ENCODE measurements at places on chromosomes 3 and 15.

GRCh38 chr3:143294188-143294587 is 174.6 kb downstream of the CHST2 start:
- DNase-seq = peak; percentile 77

GRCh38 chr15:38065721-38066345 is 131.4 kb downstream of the TMCO5A start:
- DNase-seq = peak; percentile 86

DNA sequence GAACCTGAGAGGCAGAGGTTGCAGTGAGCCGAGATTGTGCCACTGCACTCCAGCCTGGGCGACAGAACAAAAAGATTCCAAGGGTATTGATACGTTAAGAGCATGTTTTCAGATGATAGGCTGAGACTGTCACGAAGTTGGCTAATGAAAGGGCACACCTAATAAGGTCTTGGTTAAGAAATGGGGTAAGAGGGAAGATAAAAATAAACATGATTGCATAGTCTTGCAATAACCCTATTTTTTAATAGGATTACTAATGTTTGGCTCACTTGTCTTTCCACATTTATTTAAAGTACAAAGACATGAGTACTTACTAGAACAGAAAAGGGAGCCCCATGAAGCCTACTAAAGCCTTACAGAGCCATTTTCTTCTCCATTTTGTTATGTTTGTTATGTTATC is 109.0 kb downstream of the FRMD4B start:
- DNase-seq = peak; percentile 14

DNA sequence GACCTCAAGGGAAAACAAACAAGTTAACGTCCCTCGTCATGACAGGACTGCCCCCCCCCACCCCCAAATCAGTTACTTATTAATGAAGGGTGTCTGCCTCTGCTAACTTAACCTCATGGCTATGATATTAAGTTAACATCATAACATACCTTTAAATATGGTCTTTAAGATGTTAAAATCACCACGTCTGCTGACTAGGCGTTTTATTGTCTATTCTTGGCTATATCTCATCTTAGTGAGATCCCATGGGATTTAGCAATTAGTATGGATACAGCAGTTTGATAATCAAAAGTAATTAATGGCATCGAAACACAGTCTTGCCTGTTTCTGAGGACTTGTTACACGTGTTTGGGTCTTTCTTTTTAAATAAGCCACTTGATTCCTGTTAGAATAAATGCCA is 186.9 kb downstream of the FOXB1 start:
- no peak for DNase-seq

DNA sequence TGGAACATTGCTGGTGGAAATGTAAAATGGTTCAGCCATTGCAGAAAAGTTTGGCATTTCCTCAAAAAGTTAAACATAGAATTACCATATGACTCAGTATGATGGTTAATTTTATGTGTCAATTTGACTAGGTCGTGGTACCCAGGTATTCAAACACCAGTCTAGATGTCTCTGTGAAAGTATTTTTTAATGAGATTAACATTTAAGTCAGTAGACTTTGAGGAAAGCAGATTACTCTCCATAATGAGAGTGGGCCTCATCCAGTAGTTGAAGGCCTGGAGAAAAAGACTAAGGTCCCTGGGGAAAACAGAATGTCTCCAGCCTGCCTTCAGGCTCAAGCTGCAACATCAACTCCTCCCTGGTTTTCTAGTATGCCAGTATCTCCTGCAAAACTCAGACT is 42.3 kb upstream of the TMEM87A start:
- no peak for DNase-seq

DNA sequence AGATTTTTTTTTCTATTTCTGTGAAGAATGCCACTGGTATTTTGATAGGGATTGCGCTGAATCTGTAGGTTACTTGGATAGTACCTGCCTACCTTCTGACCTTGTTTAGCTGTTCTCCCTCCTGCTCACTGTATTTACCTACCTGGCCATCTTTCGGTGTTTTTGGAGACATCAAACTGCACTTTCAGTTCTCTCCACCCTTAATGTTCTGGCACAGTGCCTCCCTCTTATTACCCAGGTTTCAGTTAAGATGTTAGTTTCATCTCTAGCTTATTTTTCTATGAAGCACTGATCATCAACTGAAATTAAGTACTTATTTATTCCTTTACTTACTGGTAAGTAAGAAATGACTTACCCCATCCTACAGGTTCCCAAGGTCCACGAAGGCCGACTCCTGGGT is 74.4 kb upstream of the KLHL25 start:
- DNase-seq = no peak

DNA sequence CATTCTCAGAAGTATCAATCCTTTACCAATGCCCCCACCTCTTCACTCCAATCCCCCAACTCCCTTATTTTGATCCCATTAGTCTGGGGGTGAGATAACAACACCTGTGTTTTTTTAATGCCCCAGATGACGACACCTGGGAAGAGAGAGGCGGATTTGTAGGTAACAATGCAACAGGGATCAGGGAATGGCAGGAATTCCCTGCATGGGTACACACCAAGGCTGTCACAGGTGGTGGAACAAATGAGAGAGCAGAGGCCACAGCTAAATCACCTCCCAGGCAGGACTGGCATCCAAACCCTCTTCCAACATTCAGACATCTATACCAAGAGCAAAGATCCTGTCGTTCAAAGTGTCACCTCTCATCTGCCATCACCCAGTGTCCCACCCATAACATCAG is 319.2 kb upstream of the TRIM42 start:
- DNase-seq = no peak

DNA sequence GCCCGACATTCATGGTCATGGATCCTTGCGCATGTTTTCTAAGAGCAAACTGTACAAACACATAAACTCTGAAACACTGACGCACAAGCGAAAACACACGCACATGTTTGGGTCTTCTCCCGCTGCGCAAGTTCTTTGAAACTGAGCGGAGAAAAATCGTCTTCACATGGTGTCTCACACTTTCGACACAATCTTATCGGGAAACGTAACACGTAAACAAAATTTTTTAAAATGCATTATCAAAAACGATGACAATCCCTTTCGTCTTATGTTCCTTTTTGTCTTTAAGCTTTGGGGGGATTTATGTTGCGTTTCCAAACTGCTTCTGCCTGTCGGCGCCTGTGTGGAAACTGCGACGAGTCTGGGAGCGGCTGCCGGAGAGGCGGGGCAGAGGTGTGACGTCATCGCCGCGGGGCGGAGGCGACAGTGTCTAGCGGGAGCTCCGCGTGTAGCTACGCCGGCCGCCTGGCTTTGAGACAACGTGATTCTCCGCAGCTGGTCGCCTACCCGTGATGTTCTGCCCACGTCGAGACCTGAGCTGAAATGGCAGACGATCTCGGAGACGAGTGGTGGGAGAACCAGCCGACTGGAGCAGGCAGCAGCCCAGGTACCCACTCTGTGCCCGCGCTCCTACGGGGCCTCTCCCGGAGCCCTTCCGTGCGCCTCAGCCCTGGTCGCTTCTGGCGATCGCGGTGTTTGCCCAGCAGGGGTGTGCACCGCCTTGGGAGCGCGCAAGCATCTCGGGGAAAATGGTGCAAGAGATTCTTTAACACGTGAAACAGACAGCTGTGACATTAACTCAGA is at the start of gene CMSS1:
TSS of gene CMSS1 (plus strand) at position 426 of the 804 bp plus-strand sequence.
- DNase-seq = peak; percentile 93

DNA sequence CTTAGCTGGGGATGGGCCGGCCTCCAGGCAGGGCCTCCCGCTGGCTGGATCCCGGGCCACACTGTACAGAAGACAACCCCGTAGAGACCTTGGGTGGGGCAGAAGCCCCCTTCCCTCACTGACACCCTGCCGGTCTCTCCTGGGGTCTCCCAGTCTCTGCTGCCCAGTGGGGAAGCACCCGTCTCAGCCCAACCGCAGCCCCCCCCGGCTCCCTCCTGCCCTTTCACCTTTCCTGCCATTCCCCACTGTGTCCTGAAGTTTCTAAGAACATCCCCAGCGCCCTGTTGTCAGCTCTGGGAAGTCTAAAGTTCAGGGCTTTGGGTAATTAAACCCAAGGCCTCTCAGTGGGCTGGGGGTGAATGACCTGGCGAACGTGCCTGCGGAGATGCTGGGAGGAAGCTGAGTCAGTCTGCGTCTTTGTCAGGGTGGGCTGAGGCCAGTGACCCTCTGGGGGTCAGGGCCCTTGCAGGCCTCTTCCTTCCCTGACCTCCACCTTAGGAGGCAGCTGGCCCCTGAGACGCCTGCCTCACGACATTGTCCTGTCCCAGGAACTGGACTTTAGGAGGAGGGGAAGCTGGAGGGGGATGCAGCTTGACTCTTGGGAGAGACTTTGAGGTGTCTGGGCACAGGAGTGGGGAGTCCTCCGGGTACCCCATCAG is 1.4 kb upstream of the SLC51A start:
- no peak for DNase-seq

DNA sequence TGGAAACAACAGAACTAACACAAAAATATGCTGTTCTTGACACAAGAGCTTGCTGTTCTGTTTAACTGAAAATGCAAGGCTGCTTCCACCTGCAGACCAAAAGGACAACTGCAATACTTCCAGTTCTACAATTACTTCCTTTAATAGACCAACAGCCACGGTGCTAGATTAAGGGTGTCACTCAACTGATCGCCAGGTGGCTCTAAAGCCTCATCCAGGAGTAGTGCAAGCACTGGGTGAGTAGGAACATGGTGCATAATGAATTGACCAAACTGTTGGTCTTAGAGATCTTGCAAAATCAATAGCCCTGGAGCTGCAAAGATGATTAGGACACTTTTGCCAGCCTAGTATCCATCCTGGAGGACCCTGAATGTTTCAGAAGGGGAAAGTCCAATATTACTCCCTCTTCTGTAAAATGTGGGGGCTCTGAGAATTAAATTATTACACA is 3.6 kb upstream of the CLDN16 start:
- DNase-seq = peak; percentile 58

DNA sequence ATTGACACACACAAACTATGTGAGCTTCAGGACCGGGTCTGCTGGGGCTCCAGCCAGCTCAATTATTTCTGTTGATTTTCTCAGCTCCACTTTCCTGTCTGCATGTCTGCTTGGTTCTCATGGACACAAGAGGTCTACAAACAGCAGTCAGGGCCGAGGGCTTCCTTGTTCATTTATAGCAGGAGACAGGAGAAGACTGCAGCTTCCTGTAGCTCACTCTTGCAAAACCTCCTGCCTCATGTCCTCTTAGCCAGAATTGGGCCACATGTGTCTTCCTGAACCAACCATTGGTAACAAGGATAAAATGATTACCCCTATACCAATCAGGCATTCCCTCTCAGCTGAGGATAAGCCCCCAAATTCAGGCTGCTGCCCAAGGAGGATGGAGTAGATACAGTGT is 182.8 kb downstream of the TLE3 start:
- DNase-seq = peak; percentile 30

GRCh38 chr3:177789500-177789899 is 592.2 kb upstream of the TBL1XR1 start:
- DNase-seq = no peak

- DNase-seq = peak; percentile 57
Measured at GRCh38 chr3:87088993-87089841, 98.3 kb upstream of the VGLL3 start.

DNA sequence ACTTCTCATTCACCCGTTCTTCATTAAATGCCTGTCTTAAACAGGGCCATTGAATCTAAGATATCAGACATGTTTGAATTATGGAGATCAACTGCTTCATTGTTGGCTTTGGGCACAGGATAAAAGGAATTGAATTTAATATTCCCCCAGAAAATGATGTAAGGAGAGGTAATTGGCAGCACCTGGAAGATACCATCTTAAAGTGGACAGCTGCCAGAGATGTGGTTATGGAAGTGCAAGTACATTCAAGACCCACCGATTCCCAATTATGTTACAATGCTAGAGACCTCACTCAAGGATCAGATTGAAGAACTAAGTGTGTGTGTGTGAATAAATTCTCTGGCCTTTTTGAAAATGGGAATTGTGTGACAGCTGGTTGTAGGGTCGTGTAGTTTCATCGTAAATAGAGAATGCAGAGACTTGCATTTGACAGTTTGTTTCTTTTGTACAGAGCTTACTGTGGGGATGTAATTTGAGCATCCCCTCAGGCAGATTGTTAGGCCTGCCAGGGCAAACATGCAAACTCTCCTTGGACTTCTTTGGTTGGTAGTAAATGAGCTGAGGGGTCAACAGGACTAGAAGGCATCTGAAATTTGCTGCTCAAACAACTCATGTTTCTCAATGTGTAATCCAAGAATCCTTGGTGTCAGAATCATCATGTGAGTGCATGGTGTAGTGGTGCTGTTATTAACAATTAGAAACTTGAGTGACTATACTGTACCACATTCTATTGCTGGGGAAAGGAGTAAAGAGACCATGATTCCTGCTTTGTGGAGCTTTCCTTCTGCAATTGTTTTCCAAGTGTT is 359.2 kb upstream of the THRB start:
- DNase-seq = no peak

GRCh38 chr3:17478673-17479072 is 263.8 kb downstream of the TBC1D5 start:
- peak; percentile 48 for DNase-seq

DNA sequence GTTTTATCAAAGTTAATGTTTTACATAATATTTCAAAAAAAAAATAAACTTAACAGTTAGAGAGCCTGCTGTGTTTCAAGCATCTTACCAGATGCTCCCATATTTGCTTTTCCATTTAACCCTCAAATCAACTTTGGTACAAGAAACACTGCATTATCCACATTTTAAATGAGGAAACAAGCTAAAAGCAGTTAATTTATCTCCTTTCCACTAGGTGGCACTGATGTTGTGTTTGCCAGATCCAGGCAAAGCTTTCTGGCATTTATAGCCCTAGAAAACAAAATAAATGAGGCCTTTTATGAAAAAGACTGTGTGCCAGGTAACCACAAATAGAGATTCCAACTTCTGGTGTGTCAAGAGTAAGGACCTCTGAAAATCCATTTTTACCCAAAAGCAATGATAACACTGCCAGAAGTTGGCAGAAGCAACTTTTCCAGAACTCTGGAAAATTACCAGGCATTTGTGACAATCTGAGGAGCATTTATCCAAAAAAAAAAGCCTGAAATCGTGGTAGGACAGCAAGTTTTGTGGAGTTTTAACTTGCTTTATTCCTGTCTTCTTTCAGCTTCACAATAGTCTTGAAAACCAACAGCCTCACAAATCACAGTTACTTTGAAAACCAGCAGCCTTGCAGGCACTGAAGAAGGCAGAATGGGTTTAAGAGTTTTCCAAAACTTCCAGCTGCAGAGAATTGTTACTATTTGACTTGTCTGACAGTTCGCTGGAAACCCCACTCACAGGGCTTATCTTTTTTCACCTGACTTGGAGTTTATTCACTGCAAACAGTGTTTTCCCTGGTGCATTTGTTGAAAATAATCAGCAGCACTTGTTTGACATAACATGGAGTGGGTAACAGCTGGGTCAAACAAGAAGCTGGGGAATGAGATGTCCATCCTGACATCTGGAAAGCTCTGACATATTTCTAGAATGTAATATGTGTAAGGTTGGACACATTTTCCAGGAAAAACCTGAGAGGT is 9.2 kb downstream of the FAM162A start:
- peak; percentile 64 for DNase-seq

GRCh38 chr15:25674913-25675312 is 188.2 kb downstream of the ATP10A start:
- DNase-seq = no peak

GRCh38 chr3:186248850-186249249 is 113.2 kb downstream of the DGKG start:
- no peak for DNase-seq

Measured in inflammatory macrophage treated with lipopolysaccharide for 4 hours (primary cell).